ENCODE measurements at places on chromosomes 12 and 14.

- no peaks in the 10 kb centered on the region for H3K4me1 ChIP-seq
- DNase-seq, result no peak
- H3K27ac ChIP-seq, result no peak overlapping the region
- H3K4me3 ChIP-seq, result no peak overlapping the region
- H3K36me3 ChIP-seq, result no peaks in the 10 kb centered on the region
- H3K27me3 ChIP-seq, result no peaks in the 10 kb centered on the region
These were observed 31.6 kb upstream of the AMIGO2 start for GRCh38 chr12:47111392-47111778.

- peaks cover 15% of the 10 kb centered on the region for H3K4me1 ChIP-seq
- no peak overlapping the region for H3K4me3 ChIP-seq
- H3K36me3 ChIP-seq, result no peaks in the 10 kb centered on the region
- H3K27ac ChIP-seq, result no peak overlapping the region
- DNase-seq, result no peak
These were observed 24.3 kb downstream of the MNAT1 start for GRCh38 chr14:60758885-60759284.

DNA sequence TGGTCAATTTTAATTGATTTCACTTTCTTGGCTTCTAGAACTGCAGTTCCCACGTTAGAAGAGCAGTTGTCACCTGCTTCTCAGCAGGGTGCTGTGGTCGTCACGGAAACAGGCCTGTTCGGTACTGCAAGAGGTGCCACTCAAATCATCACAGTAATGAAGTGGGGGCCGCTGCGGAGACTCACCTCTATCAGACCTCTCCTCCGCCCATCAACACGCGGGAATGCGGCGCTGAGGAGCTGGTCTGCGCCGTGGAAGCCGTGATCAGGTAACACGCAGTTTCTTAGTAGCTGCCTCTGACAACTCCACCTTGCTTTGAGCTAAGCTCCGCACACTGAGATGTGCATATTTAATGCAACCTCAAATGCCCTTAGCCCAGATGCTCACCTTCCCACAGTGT is 107.2 kb downstream of the UNC79 start:
- H3K27me3 ChIP-seq, result no peaks in the 10 kb centered on the region
- H3K27ac ChIP-seq, result no peak overlapping the region
- H3K4me3 ChIP-seq, result no peak overlapping the region
- H3K36me3 ChIP-seq, result no peaks in the 10 kb centered on the region
- H3K4me1 ChIP-seq, result no peaks in the 10 kb centered on the region

- no peaks in the 10 kb centered on the region for H3K36me3 ChIP-seq
- no peaks in the 10 kb centered on the region for H3K4me1 ChIP-seq
- DNase-seq, result no peak
These were observed 53.1 kb upstream of the CCDC175 start for GRCh38 chr14:59629444-59630287.

- H3K4me1 ChIP-seq, result peaks cover 17% of the 10 kb centered on the region
- no peak for DNase-seq
- H3K4me3 ChIP-seq, result no peak overlapping the region
- H3K27me3 ChIP-seq, result no peaks in the 10 kb centered on the region
- H3K36me3 ChIP-seq, result no peaks in the 10 kb centered on the region
These were observed 23.2 kb downstream of the P2RX4 start for GRCh38 chr12:121232977-121233627.

DNA sequence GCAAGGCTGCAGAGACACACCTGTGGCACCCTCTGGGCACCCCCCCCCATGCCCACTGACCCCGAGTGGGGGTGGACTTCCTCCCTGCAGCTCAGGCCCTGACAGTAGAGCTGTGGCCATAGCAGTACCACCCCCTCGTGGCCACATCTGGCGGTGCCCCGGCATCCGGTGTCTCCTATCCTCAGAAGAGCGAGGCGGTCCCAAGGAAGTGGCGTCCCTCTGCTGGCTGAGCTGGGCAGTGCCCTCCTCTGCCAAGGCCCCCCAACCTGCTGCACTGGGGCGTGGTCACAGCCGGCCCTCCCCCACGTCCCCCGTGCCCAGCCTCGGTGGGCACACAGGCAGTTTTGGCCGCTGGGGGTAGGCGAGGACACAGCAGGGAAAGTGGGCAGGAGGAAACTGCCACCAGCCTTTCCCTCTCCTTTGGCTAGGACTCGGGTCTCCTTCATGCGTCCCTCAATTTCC is 6.0 kb upstream of the SLC6A12 start:
- H3K27ac ChIP-seq, result no peak overlapping the region
- H3K36me3 ChIP-seq, result no peaks in the 10 kb centered on the region

- no peak for DNase-seq
- H3K27ac ChIP-seq, result no peak overlapping the region
These were observed 182.3 kb upstream of the PWP1 start for GRCh38 chr12:107503129-107503855.

DNA sequence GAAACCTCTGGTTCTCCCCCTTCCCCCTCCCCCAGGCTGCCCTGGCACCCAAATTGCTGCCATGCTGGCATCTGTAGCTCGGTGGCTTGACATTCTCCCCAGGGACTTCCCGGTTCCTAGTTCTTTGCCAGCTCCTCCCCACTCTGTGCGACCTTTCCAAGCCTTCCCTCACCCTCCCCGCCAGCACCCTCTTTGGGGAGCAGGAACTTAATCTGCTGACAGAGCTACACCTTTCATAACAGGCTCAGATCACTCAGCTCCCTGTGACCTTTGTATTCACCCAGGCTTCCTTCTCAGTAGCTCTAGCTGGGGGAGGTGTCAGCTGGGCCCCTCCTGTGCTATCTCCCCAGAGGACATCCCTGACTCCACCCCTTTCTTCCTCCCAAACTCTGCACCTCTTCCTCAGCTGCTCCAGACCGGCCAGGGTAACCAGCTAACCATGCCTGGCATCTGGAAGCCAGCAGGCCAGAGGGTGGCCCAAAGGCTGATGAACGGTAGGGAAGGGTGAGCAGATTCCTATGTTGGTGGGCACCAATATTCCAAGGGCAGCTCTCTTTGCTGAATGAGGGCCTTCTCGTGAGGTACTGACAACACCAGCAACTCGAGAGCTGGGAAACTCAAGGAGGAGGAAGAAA is 1.8 kb upstream of the COX14 start:
- H3K4me3 ChIP-seq, result no peak overlapping the region
- H3K27ac ChIP-seq, result peak overlapping the region; percentile 81
- H3K27me3 ChIP-seq, result no peaks in the 10 kb centered on the region
- no peak for DNase-seq
- H3K36me3 ChIP-seq, result no peaks in the 10 kb centered on the region

DNA sequence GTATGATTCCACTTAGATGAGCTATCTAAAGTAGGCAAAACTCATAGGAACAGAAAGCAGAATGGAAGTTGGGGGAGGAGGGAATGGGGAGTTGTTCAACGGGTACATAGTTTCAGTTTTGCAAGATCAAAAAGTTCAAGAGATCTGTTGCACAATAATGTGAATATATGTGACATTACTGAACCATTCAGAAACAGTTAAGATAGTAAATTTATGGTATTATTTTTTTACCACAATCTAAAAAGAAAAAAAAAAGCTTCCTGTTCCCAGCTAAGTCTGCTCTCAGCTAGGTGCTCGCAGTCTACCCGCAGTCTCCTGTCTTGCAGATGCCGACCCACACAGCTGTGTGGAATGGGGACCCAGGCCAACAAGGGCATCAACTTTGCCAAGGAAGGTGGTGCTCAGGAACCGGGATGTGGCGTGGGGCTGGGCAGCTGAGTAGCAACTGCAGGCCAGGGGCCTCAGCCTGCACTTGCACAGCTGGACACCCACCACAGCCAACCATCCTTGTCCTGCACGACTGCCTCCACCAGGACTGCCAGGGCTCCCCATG is 15.3 kb upstream of the ANO6 start:
- no peaks in the 10 kb centered on the region for H3K36me3 ChIP-seq
- no peak overlapping the region for H3K27ac ChIP-seq
- H3K4me3 ChIP-seq, result no peak overlapping the region
- no peak for DNase-seq
- no peaks in the 10 kb centered on the region for H3K27me3 ChIP-seq

DNA sequence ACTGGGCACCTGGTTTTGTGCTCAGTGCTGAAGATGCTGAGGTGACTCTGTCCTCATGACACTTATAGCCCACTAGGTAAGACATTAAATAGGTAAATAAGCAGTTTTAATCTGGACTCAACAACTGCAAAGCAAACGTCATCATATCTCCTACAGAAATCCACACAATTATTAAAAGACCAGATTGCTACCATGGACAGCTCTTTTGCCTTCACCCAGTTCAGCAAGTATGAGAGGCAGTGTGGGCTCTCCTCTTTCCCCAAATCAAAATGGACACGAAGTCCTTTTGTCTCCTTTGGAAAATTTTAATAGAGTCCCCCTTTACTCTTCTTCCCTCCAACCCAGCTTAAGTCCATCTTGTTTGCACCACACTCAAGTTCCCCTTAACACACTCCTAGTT is 171.1 kb downstream of the RPAP3 start:
- H3K36me3 ChIP-seq, result no peaks in the 10 kb centered on the region
- H3K4me3 ChIP-seq, result no peak overlapping the region
- H3K27me3 ChIP-seq, result no peaks in the 10 kb centered on the region
- no peak overlapping the region for H3K27ac ChIP-seq

- H3K4me1 ChIP-seq, result peaks cover 61% of the 10 kb centered on the region
- no peak overlapping the region for H3K4me3 ChIP-seq
- peak overlapping the region; percentile 83 for H3K27ac ChIP-seq
These were observed 94.3 kb downstream of the LRRC74A start for GRCh38 chr14:76920331-76921087.

DNA sequence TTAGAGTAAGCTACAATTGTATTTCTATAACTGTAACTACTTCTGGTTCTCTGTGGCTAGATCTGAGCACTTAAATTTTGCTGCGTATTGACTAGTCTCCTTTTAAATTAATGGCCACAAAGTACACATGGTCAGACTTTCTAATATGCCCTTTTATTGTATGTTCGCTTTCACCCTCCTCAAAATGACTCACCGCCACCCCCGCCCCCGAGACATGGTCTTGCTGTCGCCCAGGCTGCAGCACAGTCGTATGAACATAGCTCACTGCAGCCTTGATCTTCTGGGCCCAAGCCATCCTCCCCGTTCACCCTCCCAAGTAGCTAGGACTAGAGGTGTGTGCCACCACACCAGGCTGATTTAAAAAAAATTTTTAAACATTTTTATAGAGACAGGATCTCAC is 11.8 kb downstream of the MTERF2 start:
- no peak for DNase-seq
- no peaks in the 10 kb centered on the region for H3K27me3 ChIP-seq
- no peak overlapping the region for H3K27ac ChIP-seq
- H3K4me1 ChIP-seq, result peaks cover 48% of the 10 kb centered on the region

GRCh38 chr12:16920451-16920850 is 314.5 kb upstream of the LMO3 start:
- H3K4me3 ChIP-seq, result no peak overlapping the region
- no peaks in the 10 kb centered on the region for H3K4me1 ChIP-seq
- no peaks in the 10 kb centered on the region for H3K36me3 ChIP-seq
- DNase-seq, result no peak

DNA sequence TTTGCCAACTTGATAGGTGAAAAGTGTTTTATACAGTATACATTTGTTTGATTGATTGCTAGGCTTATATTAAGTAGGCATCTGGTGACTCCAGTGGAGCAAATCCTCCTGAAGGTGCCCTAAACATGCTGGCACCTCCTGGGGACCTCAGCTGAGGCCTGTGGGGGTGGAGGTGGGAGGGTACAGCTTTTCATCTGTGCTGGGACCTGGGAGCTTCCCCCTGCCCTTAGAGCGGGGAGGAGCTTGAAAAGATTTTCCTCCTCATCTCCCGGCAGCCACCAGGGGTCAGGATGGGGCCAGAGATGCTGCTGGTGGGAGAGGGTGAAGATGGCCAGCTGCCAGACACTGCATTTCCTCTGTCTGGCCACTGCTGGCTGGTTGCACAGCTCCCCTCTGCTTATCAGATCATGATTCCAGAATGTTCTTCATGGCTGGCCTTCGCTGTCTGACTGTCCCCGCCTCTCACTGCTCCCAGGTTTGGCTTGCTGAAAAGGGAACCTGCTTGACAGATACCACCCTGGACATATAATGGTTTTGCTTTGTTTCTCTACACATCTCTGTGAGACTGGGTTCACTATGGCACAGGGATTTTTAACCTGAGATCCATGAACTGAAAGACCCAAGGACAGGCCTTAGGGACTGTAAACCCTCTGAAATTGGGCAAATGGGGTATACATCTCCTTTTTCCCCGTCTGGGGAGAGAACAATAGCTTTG is 10.5 kb upstream of the JPH4 start:
- no peaks in the 10 kb centered on the region for H3K36me3 ChIP-seq
- H3K27ac ChIP-seq, result no peak overlapping the region
- H3K27me3 ChIP-seq, result no peaks in the 10 kb centered on the region
- H3K4me3 ChIP-seq, result no peak overlapping the region

DNA sequence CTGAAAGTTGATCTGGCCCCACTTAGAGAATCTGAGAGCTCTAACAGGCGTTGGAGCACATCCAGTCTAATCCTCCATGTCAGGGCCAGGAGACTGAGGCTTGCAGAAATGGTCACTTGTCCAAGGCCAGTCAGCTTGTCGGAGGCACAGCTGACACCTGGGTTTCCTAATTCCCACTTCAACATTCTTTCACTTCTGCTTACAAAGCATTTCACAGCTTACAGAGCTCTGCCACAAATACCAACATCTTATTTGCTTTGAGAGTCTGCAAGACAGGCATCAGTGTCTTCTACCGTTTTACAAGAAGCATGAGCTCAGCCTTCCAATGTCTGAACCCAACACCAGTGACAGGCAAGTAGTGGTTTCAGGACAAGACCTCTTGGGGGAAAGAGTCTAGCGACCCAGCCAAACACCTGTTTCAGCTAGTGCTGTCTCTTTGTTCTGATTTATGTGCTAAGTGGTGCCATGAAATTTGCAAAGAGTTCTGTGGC is 31.8 kb downstream of the ISCA2 start:
- DNase-seq, result no peak
- H3K27ac ChIP-seq, result no peak overlapping the region
- H3K27me3 ChIP-seq, result no peaks in the 10 kb centered on the region
- H3K4me3 ChIP-seq, result no peak overlapping the region

DNA sequence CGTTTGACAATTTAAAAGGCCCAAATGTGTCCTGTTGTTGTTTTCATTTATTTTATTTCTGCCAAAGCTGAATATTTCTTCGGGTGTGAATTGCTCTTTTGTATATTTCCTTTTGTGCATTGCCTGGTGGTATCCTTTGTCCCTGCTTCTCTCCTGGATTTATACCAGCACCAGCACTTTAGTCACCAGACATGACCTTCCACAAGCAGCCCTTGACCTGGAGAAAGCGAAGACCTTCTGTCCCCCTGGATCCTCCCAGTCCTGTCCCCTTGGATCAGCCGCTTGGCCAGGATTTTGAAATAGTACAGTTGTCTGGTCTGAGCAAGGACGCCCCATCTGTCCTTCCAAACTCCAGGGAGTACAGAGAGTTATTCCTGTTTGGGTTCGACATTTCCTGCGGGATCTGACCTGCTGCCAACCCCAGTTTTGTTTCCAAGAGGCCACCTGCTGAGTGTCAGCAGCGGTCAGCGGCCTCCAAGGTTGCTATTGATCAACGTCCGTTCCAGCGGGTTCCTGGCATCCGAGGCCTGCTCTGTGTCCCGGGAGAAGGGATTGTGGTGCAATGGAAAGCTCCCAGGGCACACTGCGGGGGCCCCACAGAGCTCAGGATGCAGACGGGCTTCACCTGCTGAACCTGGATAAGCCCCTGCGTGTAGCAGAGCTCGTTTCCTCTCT is 45.1 kb upstream of the CHGA start:
- H3K36me3 ChIP-seq, result no peaks in the 10 kb centered on the region
- DNase-seq, result no peak
- H3K27me3 ChIP-seq, result no peaks in the 10 kb centered on the region
- no peaks in the 10 kb centered on the region for H3K4me1 ChIP-seq

GRCh38 chr12:104079024-104079423 is 14.7 kb downstream of the HCFC2 start:
- H3K27me3 ChIP-seq, result no peaks in the 10 kb centered on the region
- H3K4me1 ChIP-seq, result peaks cover 5% of the 10 kb centered on the region
- H3K4me3 ChIP-seq, result no peak overlapping the region

Data from vagina (tissue), 2 donors.